Jurkat, Clone E6-1 (cell line): ENCODE measurements at places on chromosomes 12 and 14.

DNA sequence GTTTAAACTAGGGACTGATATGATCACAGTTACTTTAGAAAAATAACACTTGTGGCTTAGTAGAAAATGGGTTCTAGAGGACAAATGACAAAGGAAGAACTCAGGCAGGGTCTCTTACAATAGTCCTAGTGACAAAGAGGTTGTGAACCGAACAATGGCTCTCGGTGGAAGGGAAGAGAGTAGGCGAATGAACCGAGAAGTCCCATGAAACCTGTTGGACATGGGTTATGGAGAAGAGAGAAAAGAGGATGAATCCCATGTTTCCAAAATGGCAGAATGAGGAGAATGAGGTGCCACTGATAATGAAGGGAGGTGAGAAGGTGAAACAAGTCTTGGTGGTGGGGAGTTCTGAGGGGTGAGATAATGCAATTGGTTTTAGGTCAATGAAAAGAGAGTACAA lies 94.1 kb downstream of the PPM1H start:
- DNase-seq, result no peak

GRCh38 chr12:118299791-118300460 lies 72.8 kb downstream of the TAOK3 start:
- no peak for DNase-seq

- DNase-seq, result no peak
Measured at GRCh38 chr12:18946106-18946505, 183.4 kb upstream of the PLEKHA5 start.

GRCh38 chr12:114691763-114692185 lies 7.8 kb upstream of the TBX3 start:
- DNase-seq, result no peak

- peak; percentile 41 for DNase-seq
Measured at GRCh38 chr14:58362798-58363412, 32.8 kb upstream of the TOMM20L start.

DNA sequence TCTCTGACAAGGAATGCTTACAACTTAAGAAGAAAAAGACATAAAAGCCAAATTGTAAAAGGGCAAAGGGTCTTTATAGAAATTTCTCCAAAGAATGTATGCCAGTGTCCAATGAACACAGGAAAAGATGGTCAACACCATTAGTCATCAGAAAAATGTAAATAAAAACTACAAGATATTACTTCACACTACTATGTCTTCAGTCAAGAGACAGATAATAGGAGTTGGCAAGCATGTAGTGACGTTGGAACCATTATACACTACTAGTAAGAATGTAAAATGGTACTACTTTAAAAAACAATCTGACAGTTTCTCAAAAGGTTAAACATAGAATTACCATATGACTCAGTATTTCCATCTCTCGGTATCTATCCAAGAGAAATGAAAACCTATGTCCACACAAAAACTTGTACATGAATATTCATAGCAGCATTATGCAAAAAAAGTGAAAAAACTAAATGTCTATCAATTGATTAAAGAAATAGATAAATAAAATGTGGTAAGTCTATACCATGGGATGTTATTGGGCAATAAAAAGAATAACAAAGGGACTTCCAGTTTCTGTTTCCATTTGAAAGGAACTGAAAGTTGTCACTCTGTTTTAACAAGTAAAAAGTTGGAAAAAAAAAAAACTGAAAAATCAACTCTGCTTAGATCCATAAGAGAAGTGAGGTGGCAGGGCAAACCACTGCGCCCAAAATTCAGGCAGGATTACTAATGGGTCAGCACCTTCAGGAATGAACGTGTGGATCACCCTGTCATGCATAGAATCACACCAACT lies 69.8 kb downstream of the ALG10B start:
- no peak for DNase-seq

DNA sequence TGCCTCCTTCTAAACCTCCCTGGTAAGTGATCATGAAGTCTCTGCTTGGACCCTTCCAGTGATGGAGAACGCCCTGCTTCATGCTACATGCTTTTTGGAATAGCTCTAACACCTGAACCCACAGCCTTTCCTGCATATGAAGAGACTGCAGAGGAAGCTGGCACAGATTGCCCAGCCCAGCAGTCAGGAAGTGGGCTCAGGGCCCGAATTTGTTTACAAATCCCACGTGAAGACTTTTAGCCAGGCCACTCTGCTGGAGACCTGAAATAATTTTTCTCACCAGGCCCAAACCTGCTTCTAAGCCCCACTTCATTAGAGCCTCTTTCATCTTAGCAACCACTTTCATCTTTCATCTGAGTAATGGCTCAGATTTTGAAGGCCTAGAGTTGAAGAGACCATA lies 22.9 kb downstream of the RTN1 start:
- DNase-seq, result no peak

DNA sequence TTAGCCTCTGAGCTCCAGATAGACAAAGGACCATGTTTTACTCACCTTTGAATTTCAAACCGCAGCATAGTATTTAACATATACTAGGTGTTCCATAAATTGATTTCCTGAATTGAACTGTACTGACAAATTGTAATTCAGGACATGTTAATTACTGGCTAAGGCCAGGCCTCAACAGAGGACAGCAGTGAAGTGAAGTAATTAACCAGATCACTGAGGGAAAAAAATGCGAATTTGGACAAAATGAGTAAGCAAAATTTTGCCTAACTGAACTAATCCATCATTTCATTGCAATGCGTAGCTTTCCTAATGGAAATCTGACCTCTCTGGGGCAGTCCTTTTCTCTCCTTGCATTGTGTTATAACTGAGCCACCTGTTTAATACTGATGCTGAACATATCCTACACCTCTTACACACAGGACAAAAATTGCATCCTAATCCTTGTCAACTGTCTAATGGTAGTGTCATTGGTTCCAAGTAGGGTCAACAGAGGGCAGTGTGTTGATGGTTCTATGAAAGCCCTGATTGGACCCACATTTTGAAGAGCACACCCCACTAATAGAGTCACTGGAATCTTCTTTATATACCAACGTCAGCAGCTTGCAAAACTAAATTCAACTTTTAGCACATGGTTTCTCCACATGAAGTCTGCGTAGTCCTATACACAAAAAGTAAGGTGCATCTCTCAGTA lies 148.4 kb downstream of the SLC25A21 start:
- no peak for DNase-seq

GRCh38 chr14:26845151-26845818 lies 247.5 kb upstream of the NOVA1 start:
- no peak for DNase-seq

DNA sequence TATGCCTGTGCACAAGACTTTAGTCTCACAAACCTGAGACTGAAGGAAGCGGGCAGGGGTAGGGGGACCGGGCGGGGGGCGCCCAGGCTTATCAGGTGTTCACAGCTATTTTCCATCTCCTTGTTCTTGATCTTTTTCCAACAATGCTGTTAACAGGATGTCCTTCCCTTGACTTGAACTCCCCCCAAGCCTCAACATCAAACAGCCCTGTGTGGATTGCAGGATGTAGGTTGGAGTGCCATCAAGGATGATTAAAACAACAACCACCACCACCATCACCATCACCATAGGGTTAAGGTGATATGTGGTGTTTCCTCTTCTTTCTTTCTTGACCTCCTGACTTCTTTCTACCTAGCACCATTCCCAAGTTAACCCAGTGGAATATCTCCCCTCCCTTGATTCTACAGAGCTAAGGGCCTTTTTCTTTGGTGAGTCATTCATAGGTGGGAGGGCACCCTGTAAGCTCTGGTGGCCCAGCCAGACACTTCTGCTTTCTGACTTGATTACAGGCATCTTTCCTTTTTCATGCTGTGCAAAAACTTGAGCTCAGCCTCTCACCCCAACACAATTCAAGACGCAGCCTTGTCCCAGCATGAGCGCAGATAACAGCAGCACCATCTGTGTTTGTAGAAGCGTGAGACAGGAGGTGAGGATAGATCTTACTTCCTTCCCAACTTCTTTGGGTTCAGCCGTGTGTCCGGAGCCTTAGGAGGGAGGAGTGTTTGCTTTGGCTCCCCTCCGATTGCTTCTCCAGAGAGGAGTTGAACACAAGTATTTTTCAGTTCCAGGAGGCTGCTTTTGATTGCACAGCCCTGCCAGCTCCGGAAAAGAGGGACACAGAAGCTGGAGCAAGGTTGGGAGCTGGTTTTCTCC lies 26.8 kb downstream of the FLVCR2 start:
- no peak for DNase-seq

GRCh38 chr12:128843538-128843937 lies 9.7 kb upstream of the GLT1D1 start:
- DNase-seq, result no peak

GRCh38 chr14:56310643-56311042 lies 192.4 kb downstream of the PELI2 start:
- no peak for DNase-seq

DNA sequence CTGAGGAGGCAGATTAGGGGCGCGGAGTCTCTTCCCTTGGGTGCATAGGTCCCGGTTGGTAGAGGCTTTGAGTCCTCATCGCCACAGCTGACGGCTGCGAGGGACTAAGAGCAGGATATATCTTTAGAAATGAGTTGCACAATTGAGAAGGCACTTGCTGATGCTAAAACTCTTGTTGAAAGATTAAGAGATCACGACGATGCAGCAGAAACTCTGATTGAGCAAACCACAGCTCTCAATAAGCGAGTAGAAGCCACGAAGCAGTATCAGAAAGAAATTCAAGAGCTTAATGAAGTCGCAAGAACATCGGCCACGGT lies 22.1 kb downstream of the SPATS2 start:
- no peak for DNase-seq

GRCh38 chr12:100926669-100927248 lies 132.2 kb downstream of the ANO4 start:
- DNase-seq, result no peak

DNA sequence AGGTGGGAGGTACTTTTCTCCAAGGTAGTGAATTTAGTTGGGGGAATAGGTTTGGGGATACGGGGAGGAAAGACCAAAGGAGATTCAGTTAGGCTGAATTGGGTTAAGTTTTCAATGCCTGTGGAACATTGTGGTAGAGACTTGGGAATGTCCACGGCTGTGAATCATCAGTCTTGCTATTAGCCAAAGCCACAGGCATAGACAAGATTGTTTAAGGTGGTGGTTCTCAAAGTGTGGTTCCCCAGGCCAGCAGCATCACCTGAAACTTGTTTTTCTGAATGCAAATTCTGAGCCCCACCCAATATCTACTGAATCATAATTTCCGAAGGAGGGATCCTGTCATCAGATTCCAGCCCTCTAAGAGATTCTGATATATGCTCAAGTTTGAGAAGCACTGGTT lies 316.2 kb downstream of the EGLN3 start:
- DNase-seq, result no peak

- no peak for DNase-seq
Measured at GRCh38 chr14:49986343-49987014, 93.6 kb downstream of the ARF6 start.

DNA sequence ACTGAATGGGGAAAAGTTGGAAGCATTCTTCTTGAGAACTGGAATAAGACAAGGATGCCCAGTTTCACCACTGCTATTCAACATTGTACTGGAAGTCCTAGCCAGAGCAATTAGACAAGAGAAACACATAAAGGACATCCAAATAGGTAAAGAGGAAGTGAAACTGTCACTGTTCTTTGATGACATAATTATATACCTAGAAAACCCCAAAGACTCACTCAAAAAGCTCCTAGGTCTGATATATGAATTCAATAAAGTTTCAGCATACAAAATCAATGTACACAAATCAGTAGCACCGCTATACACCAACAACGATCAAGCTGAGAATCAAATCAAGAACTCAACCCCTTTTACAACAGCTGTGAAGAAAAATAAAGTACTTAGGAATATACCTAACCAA lies 157.3 kb upstream of the DDHD1 start:
- DNase-seq, result no peak

DNA sequence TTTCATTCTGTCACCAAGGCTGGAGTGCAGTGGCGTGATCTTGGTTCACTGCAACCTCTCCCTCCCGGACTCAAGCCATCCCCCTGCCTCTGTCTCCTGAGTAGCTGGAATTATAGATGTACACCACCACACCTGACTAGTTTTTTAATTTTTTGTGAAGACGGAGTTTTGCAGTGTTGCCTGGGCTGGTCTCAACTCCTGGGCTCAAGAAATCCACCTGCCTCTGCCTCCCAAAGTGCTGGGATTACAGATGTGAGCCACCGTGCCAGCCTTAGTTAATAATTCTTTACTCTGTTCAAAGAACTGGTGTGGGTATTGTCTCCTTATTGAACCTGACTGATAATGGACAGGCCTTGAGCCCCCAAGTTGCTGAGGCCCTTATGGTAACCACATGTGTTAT lies 10.4 kb upstream of the KRT7 start:
- DNase-seq, result no peak

- DNase-seq, result no peak
Measured at GRCh38 chr12:47829584-47829983, 9.9 kb upstream of the HDAC7 start.

DNA sequence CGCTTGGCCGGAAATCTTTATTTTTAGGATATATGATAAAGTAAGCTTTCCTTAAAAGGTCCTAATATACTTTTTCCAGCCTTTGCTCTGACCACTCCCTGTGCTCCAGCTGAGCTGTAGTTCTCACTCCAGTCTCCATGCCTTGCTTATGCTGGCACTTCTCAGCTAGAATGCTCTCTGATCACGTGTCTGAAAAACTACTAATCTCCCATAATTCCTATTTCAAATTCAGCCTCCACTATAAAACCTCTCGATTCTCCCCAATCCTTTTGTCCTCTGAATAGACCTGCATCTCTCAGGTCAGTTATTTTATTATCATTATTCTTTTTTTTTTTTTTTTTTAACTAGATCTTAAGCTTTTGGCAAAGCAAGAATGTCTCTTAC lies 3.7 kb downstream of the BIN2 start:
- no peak for DNase-seq

DNA sequence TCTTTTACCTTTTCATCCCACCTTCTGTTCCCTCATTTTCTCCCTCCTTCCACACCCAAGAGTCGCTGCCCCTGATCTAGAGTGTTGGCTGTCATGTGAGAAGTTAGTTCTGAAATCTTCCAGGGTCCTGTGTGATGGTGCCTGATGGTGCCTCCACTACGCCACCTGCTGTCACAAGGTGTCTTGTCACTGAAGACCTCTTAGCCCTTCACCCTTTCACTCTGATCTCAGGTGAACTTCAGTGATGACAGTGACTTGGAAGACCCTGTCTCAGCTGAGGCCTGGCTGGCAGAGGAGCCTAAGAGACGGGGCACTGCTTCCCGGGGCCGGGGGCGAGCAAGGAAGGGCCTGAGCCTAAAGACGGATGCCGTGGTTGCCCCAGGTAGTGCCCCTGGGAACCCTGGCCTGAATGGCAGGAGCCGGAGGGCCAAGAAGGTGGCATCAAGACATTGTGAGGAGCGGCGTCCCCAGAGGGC lies 7.6 kb upstream of the PFDN5 start:
- DNase-seq, result peak; percentile 57

GRCh38 chr12:77847060-77847541 lies 16.4 kb downstream of the NAV3 start:
- DNase-seq, result no peak

DNA sequence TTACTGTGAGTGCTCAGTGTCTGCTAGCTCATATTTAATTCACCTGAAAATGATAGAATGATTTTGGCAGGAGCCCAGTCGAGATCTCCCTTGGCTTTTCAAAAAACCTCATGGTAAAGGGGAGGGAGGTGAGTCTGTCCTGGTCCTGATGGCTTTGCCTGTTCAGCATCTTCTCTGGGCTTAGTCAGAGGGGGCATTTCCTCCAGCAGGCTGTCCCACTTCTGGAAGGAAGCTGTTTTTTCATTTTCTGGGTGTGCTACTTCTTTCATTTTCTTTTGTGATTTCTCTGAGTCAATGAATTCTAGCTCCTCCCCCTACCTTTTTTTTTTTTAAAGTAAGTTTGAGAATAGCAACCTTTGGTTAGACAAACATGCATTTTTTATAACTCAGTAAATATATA lies 58.8 kb downstream of the TMX1 start:
- peak; percentile 6 for DNase-seq
